NCI-H1105 treated with DMSO at 0.1 percent for 48 hours (cell line): ENCODE measurements at places on chromosomes 3 and 15.

DNA sequence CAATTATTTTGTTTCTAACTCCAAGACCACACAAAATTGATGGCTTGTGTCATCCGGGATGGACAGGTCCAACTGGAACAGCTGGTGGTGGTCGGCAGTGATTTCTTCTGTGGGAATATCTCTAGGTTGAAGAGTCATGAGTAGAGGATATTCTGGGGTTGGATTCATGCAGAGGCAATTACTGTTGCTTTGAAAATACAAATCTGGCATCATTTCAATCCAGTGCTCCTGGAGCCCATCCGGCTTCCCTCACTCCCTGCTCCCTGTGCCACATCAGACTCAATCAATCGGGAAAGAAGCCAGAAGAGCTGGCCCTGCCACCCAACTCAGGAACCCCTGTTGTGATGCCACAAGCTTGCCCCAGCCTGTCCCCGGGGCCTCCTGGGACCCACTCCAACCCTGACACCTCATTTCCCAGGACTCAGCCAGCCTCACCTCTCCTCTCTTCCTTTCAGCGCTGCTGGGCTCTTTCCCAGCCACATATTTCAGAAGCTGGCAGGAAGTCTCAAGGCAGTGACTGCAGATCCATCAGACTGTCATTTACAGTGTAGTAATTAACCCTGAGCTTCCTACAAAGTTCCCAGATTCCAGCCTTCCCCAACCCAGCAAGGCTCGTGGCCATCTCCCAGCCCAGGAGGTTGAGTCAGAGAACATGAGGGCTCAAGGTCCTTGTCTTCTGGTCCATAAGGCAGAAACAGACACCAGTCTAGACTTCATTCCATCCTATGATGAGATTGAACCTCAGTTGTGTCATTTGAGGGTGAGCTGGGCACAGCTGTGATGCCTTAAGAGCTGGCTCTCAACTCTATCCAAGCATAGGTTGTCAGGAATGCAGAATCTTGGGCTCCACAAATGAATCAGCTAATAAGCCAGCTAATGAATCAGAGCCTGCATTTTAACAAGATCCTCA, 114.0 kb downstream of the FAM174B start:
- peak; percentile 71 for DNase-seq

DNA sequence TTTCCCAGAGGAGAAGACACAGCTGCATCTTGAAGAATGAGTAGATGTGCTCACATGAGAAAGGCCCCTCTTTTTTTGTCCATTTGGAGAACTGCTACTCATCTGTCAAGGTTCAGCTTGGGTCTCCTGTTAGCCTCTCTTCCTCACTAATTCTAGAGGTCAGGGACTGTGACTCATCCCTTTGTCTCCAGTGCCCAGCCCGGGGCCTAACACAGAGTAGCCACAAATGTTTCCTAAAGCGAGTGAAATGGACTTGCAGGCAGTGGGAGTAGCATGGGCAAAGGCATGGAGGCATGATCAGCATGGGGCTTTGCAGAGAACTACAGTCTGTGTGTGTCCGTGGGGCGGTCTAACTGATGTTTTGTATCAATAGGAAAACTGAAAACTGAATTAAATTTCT, 33.9 kb upstream of the MRPS22 start:
- no peak for DNase-seq

DNA sequence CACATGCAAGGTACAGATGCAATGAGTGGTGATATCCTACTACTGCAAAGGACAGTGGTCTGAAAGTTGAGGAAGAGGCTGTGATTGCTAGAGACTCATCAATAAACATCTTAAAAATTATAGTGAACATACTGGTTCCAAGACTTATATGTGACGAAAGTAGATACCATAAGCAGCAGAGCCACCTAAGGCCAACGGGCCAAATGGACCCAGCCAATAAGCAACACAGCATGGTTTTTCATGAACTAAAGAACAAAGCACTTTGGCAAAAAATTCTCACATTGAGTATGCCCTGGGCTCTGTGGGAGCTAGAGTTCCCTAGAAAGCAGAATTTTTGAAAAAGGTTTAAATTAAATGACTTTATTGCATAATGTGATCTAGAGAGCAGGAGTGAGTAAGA, 272.1 kb downstream of the SI start:
- no peak for DNase-seq

GRCh38 chr3:156611870-156612494, 57.1 kb upstream of the SSR3 start:
- no peak for DNase-seq

- no peak for DNase-seq
Measured at GRCh38 chr15:29337156-29337959, 67.7 kb upstream of the NSMCE3 start.

GRCh38 chr3:194270627-194271459, 80.3 kb downstream of the CPN2 start:
- DNase-seq, result no peak

- DNase-seq, result no peak
Measured at GRCh38 chr15:22877117-22877516, 38.7 kb downstream of the NIPA2 start.

GRCh38 chr3:117131259-117131658, 421.7 kb downstream of the TUSC7 start:
- no peak for DNase-seq

GRCh38 chr3:156533205-156533604, 21.7 kb downstream of the SSR3 start:
- no peak for DNase-seq

GRCh38 chr3:151426341-151426657, 34.6 kb downstream of the IGSF10 start:
- no peak for DNase-seq

DNA sequence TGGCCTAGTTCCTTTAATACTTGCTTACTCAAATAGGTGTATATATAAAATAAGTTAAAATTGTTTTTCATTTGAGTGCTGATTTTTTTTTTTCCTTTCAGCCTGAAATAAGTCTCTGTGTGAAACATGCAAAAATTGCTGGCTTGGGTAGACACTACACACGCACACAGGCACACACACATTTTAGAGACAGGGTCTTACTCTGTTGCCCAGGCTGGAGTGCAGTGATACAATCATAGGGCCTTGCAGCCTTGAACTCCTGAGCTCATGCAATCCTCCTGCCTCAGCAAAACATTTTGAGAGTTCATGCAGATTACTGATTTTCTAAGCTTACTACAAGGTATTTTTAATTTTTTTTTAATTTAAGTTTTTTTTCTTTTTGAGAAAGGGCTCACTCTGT, 12.7 kb upstream of the RFC4 start:
- no peak for DNase-seq

GRCh38 chr3:131485119-131485518, 17.7 kb downstream of the MRPL3 start:
- no peak for DNase-seq

DNA sequence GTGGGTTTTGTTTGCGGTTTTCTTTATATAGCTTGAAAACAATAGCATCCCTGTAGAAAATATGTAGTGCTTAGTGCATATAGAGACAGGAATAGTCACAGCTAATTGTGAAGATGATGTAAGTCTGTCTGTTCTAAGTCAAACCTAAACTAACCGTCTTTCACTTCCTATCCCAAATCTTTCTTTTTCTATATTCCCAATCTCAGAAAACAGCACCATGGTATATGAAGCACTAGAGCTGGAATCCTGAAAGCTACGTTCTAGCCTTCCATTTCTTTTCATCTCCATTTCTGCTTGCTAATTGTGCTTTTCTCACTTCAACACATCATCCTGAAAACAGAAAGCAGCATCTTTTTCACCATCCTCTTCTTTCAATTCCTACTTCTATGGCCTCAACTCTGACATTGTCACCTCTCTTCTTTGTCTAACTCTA, 1235.5 kb downstream of the ROBO2 start:
- DNase-seq, result no peak

DNA sequence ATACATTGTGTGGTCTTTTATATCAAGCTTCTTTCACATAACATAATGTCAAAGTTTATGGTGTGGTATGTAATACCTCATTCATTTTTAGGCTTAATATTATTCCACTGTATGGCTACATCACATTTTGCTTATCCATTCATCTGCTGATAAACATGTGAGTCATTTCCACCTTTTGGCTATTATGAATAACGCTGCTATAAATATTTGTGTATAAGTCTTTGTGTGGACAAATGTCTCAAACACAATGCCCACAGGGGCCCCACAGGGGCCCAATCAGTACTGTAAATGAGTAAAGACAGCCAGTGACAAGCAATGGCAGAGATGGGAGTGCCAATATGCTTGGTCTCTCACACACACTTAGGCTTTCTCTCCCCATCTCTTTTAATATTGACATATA, 54.2 kb downstream of the PIK3R4 start:
- no peak for DNase-seq

DNA sequence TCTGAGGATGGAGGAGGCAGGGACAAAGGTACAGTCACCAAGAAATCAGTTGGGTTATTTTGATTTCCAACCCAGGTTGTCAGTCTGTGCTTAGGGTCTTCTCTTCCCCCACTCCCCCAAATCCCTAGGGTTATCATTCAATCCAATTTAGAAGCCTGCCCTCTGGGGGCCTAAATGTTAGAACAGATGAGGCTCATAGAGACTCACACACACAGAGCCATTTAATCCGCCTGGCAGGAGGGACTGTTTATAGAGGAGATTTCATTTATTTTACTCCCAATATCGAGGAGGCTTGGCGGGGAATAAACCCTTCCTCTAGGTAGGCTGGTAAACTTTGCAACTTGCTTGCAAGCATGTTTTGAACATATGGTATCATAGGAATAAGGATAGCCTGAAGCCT, 52.8 kb downstream of the RHCG start:
- no peak for DNase-seq

DNA sequence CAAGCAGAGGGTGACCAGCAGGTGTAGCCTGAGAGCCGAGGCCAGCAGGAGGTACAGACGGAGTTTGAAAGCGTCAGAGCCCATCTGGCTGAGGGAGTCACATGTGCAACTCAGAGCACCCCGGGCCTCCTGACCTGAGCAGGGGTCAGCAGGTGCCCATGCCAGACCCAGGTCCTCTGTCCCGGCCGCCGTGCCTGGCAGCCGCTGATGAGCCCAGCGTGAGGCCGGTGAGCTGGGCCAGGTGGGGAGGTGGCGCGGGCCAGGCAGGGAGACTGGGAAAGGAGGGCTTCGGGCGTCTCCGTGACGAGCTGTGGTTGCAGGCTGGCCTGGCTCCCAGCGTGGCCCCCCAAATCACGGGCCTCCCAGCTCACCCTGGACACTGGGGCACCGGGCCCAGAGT, 130.9 kb downstream of the CHSY1 start:
- DNase-seq, result no peak

- DNase-seq, result no peak
Measured at GRCh38 chr3:106006571-106006970, 137.8 kb upstream of the CBLB start.

DNA sequence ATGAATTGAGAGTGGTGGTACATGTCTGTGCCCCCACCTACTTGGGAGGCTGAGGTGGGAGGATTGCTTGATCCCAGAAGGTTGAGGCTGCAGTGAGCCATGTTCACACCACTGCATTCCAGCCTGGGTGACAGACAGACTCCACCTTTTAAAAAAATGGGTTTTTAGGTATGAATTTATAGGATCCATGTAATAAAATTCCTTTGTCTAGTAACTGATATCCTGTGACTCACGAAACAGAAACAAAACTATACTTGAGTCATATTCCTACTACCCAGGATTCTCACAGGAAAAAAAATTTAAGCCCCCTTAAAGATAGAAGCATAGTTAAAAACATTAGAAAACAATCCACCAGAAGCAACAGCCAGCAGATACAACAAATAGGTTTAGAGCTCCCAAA, 10.0 kb upstream of the CRTC3 start:
- no peak for DNase-seq

- DNase-seq, result no peak
Measured at GRCh38 chr3:165696496-165696895, 140.7 kb downstream of the BCHE start.

DNA sequence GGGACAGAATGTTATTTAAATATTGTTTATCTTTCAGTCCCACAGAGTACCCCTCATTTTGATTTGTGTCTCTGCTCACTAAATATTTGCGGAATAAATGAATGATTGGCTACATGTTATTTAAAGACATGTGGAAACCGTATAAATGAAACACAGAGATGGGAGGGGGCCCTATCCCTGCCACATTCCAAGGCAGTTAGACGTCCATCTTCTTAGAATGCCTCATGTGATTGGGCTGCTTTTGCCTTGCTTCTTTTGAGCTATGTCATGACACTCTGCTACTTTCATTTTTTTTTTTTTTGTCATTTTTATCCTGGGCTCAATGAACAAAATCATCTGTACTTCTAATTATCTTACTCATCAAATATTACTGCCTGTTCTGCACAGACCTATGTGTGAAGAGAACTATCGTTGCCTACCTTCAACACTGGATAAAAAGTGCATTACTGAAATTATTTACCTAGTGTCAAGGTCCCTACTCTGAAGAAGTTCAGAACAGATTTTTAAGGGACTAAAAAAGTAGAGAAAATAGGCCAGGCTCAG, 83.9 kb upstream of the FAM98B start:
- no peak for DNase-seq

DNA sequence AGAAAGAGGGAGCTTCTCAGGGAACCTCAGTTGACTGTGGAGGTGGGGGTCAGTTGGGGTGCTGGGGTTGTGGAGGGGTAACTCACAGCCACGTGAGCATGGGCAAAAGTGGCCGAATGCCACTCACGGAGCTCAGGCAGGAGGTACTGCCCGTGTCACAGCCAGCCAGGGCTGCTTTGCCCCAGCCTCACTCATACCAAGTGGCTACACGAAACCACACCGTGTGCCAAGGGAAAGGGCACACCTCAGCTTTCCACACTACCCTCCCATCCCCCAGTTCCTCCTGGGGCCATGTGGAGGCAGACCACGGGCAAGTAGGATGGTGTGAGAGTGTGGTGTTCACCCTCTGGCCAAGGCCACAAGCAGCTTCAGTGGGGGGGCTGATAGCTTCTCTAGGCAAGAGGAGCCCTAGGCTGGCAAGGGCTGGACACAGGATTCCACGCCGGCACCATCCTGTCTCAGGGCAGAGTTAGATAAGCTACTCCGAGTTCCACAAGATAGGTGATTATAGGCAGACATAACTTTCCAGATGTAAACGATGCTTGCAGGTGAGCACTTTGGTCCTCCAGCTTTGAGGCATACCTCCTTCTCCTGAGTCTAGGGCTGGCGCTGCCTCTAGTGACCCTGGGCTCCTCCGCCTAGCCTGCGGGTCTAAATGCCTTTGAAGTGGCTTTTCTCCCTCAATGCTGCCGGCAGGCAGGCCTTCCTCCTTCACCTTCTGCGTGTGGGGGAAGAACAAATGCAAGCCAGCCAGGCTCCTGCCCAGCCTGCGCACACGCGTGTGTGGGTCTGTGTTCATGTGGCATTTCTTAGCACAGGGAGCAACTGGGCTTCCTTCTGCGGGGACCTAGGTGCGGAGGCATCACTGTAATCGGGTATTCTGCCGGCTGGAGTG, 25.0 kb downstream of the RGMA start:
- DNase-seq, result no peak

- no peak for DNase-seq
Measured at GRCh38 chr3:151052346-151052745, 33.1 kb upstream of the MED12L start.

GRCh38 chr15:101686718-101687117, 34.5 kb upstream of the TM2D3 start:
- DNase-seq, result no peak

- no peak for DNase-seq
Measured at GRCh38 chr3:52202384-52203077, 4.6 kb downstream of the ALAS1 start.

- no peak for DNase-seq
Measured at GRCh38 chr3:135106445-135106844, 311.4 kb downstream of the EPHB1 start.

GRCh38 chr3:152382312-152383135, 113.8 kb downstream of the MBNL1 start:
- no peak for DNase-seq

GRCh38 chr3:98406034-98406433, 15.6 kb downstream of the OR5K3 start:
- DNase-seq, result no peak
